ENCODE measurements at places on chromosomes 7 and 10.

DNA sequence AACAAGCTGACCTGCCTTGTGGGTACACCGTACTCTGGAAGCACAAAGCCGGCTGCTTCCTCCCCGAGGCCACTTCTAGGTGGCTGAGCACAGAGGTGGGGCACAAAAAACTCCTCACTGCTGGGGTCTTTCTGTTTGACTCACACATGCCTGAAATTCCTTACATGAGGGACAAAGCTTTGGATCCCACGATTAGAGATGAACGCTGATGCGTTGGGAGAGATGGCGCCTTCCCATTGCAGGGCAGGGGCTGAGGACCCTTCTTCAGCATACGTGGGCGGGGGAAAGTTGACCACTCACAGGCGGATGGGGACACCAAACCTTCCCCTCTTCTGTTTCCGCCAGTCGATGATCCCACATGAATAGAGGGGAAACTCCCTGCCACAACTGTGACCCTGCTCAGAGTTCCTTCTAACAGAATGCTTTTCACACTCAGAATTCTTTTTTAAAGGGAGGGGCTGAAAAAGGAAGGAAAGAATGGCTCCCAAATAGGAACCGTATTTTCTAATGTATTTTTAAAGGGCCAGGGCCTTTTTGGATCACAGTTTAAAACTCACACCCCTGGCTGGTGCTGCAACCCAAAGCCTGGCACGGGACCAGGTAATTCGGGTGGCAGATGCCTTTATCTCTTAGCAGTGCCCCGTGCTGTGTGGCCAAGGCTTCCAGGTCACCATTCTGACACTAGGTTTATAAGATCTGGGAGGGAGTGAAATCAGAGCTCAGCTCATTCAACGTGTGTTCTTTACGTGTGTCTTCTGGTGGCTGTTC, 134.0 kb downstream of the PRKAG2 start:
- no peak for DNase-seq

DNA sequence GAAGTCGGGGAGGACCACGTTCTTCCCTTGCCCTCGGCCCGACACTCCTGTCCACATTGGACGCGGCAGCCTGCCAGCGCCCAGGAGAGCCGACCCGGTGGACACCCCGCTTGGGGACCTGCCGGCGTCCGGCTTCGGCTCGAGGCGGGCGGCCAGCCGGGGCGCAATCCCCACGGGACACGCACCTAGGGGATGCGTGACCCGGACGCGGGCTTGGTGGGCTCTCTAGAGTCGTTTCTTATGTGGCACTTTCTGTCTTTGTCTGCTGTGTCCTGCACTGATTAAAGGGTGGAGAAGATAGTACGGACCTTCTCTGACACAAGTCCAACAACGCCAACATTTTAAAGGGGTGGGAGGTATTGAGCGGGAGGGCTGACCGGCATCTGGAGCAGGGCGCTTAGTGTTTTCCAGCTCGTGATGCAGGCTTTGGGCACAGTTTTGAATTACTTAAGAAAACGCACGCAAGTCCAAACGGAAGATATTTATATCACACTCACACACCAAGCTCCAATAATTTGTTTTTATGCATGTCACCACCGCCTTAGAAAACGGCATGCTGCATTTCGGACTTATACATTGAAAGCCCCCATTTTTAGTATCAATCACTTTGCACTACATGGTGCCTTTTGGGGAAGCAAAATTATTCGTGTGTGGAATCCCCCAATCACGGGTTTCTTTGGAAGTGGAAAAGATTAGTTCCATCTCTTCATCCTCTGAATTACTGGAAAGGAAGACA, 3.9 kb upstream of the SPAG6 start:
- no peak for DNase-seq

GRCh38 chr10:89679986-89680385, 21.4 kb upstream of the KIF20B start:
- DNase-seq: no peak

DNA sequence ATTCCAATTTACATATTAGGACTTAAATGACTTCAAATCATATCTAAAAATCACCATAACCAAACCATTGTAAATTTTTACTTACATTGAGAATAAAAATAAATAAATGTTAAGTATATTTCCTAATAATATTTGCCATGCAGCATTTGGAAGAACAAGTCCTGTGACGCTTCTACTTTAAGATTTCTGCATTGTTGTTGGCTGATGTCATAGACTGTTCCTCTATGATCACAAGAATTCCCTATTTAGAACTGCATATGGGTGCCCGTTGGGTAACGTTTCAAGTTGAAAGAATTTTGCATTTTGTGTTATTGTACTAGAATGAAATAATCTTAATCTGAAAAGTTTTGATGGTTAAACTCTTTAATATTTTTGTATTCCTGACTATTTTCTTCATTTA, 5.1 kb upstream of the ITGB1 start:
- no peak for DNase-seq

- DNase-seq: no peak
Measured at GRCh38 chr7:36278069-36278619, 111.5 kb upstream of the ANLN start.

DNA sequence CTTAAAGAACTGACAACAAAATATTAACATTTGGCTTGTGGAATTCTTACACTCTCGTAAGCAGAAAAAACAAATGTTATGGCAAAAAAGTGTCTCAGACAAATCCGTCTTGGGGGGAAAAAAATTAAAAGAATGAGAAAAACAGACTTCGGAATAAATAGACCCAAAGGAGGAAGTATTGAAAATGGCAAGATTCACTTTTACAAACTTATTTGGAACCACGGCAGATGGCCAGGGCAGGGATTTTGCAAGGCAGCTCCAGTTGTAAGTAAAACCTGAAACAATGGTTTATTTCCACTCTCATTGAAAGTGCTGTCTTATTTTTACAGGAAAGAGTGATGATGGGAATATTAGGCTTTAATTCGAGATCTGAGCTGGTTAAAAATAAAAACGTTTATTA, 1.5 kb upstream of the ZNF438 start:
- DNase-seq: no peak

- no peak for DNase-seq
Measured at GRCh38 chr7:47290466-47290865, 291.4 kb downstream of the TNS3 start.

DNA sequence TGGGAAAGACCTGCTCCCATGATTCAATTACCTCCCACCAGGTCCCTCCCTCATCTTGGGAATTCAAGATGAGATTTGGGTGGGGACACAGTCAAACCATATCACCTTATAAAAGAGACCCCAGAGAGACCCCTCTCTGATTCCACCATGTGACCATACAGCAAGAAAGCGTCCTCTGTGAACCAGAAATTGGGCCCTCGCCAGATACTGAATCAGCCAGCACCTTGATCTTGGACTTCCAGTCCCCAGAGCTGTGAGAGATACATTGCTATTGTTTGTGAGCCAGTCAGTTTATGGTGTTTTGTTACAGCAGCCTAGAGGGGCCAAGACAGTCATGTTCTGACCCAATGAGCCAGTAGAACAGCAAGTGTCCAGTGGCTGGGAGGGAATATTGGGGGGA, 232.6 kb downstream of the PAXIP1 start:
- DNase-seq: no peak

DNA sequence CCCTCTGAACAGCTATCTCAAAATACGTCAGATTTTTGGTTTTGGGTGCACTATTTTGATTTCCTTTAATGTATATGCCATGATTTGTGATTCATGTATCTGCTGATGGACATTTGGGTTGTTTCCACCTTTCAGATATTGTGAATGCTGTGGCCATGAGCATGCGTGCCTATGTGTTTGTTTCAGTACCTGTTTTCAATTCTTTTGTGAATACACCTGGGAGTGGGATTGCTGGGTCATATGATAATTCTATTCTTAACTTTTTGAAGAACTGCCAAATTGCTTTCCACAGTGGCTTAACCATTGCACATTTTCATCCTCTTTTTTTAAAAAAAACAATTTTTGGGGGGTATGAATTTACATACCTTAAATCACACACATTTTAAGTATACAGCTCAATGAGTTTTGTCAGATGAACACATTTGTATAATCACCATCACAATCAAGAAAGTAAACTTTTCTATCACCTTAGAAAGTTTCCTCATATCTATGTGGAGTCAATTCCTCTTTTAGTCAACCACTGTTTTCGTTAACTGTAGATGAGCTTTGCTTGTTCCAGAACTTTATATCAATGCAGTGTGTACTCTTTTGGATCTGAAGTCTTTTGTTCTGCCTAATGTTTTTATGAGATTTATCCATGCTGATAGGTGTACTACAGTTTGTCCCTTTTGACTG, 36.9 kb downstream of the CYP26A1 start:
- DNase-seq: no peak

DNA sequence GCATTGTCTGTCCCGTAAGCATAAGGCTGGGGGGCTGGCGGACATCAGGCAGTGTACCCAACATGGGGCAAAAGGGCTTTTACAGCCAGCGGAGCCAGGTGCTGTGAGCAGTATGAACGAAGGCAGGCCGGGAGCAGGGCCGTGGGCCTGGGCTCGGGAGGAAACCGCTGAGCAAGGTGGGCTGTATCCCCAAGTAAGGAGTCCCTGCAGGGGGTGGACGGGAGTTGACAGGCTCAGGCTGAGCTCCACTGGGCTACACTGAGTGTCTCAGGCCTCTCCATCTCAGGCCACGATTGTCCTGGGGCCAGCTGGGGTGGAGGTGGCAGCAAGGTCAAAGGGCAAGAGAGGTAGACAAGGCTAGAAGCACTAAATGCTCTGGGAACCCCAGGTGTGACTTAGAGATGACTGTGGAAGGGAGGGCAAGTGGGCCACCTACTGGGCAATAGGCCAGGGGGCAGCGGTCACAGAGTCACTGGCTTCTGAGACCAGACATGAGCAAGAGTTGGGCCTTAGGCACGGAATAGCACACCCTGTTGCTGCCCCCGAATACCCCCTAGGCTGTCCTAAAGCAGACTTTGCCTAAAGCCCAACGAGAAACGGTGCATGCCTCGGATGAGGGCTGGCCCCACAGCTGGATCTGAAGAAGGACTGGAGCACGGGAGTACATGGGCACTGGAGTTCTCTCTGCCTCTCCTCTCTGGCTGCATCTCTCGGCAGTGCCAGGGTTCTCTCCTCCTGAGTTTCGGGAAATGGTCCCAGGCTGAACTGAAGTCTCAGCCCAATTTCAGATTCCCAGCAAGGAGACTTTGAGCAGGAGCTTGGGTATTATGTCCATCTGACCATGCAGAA, 10.8 kb upstream of the RAMP3 start:
- no peak for DNase-seq

DNA sequence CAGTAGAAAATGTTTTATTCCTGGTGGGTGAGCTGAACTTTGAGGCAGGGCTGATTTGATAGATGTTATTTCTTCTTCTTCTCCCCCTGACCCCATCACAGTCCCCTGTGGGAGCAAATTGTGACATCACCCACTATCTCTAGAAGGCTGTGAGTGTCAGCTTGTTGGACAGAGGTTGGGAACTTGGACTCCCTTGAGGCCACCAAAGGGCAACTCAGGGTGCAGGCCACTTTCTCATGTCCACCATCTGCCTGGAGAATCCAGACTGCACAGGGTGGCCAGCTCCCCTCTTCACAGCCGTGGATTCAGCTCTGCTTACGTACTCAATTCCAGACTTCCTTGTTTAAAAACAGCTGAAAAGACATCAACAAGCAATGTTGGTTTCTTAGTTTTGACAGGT, 103.0 kb downstream of the LRRC18 start:
- DNase-seq: no peak

- no peak for DNase-seq
Measured at GRCh38 chr10:113550365-113550764, 2.5 kb upstream of the HABP2 start.

DNA sequence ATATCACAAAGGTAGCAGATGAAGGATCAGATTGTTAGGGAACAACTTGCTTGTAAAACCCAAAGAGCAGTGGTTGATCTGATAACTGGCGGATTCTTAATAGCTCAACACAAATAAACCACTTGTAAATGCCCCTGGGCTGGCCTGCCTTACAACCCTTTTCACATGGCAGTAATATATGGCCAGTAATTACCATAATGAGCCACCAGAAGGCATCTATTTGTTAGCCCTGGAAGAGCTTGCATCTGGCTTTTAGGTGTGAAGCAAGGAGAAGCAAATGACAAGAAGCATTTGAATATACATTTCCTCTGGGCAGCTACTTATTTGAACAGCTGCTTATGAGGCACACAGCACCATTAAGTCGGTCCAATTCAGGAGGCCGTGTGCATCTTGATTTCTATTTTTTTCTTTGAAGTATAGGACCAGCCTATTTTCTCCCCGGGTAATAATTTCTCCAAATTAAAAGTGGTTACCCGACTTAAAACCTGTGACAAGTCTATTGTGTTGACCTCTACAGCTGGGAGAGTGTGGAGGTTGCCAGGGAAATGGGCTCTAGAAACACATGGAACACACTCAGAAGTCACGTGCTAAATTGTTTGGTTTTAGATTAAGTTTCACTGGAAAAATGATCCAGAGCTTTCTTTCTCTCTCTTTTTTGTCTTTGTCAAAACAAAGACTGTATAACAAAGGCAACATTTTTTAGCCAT, 113.4 kb downstream of the SEM1 start:
- DNase-seq: peak; percentile 99

GRCh38 chr10:133150656-133151055, 9.4 kb upstream of the KNDC1 start:
- DNase-seq: no peak

- DNase-seq: no peak
Measured at GRCh38 chr10:102422545-102423129, 2.0 kb downstream of the FBXL15 start.

DNA sequence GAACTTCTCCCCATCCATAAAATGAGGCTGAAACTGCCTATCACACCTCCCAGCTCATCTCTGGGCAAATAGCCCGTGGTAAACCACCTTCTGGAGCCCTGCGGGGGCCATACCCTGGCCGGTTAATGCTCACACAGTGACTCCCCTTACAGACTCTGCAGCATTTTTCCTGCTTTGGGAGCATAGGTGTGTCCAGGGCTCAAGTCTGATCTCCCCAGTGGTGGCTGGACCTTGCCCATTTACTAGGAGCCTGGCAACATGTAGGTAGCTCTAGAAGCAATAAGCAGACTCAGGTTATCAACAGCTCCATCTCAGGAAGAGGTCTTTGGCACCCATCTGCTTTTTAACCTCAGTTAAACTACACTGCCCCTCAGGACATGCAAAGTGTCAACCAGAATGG, 5.5 kb upstream of the CDHR1 start:
- no peak for DNase-seq

GRCh38 chr7:32937344-32938174, 19.7 kb upstream of the FKBP9 start:
- no peak for DNase-seq

DNA sequence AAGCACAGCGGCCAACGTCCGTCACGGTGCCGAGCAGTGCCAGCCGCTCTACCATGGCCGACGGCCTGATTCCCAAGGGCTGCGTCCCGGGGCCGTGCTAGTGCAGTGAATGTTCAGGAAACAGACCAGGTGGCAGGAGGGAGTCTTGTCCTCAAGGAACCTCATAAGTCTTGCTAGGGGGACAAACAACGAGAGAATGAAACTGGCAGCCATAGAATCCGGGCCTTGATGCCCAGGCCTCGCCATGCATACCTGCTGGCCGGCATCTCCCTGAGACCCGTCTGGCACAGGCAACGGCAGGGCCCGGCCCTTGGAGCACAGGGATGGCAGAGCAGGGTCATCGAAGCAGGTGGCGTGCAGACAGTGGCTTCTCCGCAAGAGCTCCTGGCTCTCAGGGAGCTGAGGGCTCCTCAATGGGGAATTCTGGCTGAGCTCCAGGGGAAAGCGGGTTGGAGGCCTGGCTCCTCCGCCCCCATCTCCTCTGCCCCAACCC, 58.8 kb downstream of the DIP2C start:
- no peak for DNase-seq

- no peak for DNase-seq
Measured at GRCh38 chr10:12757351-12757750, 244.2 kb downstream of the CCDC3 start.

GRCh38 chr7:45680776-45681175, 106.6 kb downstream of the ADCY1 start:
- no peak for DNase-seq

- DNase-seq: no peak
Measured at GRCh38 chr10:62464308-62464707, 90.1 kb downstream of the ZNF365 start.
